ENCODE measurements at places on chromosomes 7 and 10.

GRCh38 chr10:58697691-58698090 lies 185.0 kb downstream of the BICC1 start:
- no peak for DNase-seq

DNA sequence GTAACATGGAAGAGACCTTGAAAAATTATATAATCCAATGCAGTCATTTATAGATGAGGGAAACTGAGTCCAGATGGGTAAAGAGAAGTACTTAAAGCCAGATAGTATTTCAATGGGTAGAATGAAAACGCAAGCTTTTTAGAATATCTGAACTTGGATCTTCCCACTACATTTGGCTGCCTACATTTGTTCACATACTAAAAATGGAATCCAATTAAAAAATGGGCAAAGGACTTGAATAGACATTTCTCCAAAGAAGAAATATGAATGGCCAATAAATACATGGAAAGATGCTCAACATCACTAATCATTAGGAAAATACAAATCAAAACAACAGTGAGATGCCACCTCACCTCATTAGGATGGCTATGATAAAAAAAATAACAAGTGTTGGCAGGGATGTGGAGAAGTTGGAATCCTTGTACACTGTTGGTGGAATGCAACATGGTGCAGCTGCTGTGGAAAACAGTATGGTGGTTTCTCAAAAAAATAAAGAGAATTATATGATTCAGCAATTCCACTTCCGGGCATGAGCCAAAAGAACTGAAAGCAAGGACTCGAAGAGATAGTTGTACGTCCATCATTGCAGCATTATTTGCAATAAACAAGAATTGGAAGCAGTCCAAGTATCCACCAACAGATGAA lies 188.0 kb downstream of the FRMD4A start:
- no peak for DNase-seq

DNA sequence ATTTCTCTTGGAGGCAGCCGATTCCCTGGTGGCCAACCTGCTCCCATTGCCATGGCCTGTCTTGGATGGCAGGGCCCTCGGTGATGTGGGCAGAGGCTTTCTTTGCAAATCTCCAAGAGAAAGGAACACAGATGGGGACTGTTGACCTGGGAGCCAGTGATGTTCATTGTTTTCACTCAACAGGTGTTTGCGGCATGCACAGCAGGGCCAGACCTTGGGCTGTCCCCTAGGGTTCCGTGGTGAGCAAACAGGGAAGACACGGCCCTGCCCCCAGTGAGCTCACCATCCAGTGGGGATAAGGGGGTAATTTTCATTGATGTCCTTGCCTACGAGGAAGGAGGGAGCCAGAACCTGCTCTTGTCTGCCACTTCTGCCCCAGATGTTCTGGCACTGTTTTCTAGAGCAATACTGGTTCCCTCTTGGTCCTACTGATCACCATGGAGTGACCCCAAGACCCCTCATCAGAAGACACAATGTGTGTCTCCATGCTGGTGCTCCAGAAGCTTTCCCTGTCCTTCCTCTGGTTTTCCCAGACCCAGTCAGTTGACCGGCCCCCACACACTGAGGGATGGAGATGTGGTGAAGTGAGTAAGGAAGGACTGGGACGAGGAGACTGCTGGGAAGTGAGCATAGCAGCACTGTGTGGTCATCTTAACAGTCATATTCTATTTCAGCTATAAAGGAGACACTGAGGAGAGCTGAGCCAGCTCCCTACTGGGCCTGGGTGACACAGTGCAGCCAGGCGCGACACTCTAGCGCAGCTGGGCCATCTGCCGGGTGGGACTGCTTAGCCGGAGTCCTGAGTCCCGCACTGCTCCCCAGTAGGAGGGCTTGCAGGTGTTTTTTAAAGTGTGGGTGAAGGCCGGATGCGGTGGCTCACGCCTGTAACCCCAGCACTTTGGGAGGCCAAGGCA lies 20.4 kb upstream of the FIGNL1 start:
- no peak for DNase-seq

GRCh38 chr10:133336577-133337369 lies at the start of gene CALY:
Gene CALY (minus strand): TSS chr10:133336896. CDS start chr10:133328989, 7,907 bp downstream.
- DNase-seq = no peak

DNA sequence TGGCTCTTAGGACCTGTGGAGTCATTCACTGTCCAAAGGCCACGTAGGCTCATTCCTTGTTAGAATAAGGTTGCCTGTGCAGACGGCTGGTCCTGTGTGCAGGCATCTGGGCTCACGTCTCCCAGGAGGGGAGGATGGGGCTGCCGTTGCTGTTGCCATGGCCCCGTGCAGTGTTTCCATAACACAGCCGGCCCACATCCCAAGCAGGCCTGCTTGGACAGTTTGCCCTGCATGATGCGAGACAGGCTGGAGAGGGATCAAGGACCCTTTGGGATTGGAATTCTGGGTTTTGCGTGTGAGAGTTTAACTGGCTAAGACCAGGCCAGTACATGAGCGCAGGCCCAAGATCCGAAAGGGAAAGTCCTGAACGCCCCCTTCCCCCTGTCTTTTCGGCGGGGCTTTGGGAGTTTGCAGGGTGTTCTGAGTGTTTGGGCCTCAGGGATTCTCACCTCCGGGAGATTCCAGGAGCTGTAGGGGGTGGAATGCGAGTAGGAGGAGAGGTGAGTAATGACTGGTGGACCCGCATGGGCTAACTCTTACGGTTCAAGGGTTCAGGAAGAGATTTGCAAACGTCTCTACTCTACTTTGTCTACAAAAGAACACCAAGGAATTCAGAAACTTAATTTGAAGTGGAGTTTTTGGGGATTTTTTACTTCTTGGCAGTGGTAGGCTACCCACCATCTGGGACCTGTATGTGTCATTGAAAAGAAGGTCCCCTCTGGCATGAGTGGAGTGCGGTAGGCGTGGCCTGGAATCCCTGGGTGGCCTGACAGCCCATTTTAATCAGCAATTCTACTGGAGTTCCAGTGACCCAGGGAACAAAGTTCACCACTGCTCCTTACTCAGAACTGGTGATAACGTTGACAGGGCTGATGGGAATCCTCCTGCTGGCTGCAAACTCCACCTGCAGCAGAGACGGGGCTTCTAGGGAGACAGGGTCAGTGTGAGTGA lies 125.4 kb downstream of the ITIH5 start:
- DNase-seq = no peak

DNA sequence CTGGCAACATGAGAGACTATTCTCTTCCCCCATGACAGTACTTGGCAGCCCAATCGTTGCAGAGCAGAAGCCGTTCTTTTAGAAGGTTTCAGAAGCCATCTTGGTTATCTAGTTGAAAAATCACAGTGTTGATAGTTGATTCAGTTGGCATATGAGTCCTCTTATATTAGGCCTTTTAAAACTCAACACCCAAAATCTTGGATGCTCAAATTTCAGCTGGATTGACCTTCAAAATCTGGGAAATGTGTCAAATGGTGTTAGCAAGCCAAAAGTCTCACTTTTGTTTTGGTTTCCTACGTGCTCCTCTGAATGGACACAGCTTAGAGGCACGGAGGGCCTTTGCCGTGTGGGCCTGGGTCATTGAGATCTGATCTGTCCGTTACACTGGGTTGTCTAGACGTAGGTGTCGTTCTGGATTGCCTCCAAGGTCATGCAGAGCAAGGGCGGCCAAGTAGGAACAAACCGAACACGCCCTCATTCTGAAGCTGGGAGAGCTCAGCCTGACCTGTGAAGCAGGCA lies 59.3 kb upstream of the BMPER start:
- no peak for DNase-seq

GRCh38 chr7:25854608-25855497 lies 297.1 kb upstream of the NFE2L3 start:
- no peak for DNase-seq

- DNase-seq = no peak
These were observed 50.2 kb upstream of the CALN1 start for GRCh38 chr7:72462311-72462710.

GRCh38 chr10:30510184-30510931 lies 76.4 kb downstream of the MAP3K8 start:
- DNase-seq = no peak

DNA sequence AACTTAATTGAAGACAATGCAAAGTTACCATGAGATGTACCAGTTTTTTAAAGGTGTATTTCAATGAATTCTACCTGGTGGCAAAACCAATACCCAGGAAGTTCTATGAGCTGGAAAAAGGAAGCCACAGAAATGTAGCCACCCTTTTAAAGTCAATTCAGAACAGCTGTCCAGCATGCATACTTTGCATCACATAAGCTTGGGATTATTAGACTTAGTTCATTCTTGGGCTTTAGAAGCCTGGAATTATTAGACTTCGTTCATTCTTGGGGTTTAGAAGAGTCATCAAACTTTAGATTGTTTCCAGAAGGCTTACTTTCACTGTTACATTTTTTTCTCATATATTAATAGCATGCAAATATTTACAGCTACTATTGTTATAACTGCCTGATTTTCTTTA lies 20.9 kb downstream of the SLC25A13 start:
- DNase-seq = no peak

DNA sequence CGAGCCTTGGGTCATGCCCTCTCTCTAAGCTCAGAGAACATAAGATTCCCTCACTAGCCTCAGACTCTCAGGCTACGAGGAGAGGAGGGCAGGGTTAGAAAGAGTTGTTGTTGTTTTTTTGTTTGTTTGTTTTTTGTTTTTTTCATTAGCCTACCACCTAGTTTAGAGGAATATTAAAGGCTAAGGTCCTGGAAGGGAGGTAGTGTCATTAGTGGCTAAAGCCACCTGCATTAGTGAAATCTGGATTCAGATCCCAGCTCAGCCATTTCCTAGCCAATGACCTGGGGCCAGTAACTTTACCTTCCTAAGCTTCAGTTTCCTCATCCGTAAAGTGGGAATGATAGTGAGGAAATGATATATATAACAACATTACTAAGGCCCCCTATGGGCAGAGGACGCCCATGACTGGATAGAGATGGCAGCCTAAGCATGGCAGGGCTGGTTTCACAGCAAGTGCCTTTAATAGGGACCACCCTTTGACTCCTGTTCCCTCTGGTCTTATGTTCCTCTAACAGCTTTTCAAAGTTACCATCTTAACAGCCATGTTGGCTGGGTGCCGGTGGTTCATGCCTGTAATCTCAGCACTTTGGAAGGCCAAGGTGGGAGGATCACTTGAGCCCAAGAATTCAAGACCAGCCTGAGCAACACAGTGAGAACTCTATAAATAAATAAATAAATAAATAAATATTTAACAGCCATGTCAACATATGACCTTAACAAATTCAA lies 5.1 kb downstream of the DDIT4 start:
- no peak for DNase-seq

GRCh38 chr7:39349452-39350123 lies 216.6 kb upstream of the YAE1 start:
- no peak for DNase-seq

DNA sequence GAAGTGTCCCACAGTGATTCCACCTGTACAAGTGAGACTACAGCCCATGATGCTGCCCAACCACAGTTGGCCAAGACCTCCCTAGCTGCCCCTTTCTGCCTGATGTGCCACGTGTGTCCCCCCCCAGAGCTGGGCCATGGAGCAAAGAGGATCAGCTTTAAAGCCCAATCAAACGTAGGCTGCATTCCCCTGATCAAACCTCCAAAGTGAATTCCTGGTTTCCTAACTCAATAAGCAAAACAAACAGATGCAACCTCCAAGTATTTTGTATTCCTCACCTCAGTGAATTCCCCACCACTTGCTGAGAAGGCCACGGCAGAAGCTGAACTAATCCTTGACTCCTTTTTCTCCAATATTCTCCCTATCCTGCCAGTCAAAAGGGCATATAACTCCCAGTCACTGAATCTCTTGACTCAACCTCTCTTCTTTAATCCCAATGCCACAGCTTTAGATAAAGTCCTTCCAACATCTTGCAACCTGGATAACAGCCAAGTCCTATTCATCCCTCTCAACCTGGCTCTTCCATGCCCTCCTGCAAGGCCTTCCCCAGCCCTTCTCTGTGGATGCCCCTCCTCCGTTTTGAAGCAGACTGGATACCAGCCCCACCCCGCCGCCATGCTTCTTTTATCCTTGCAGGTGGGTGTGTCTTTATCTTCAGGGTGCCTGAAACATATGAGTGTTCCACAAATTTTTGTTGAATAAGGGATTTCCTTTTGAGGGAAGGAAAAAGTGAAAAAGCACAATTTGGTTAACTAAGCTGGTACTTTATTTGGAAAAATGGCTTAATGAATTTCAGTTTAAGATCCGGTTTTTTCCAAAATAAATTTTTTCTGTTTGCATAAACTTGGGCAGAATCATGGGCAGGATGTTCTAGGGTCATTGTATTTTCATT lies 285.2 kb upstream of the MKLN1 start:
- DNase-seq = no peak

GRCh38 chr10:60910543-60910942 lies 33.4 kb downstream of the RHOBTB1 start:
- DNase-seq = no peak

- DNase-seq = no peak
These were observed 157.0 kb downstream of the ARID5B start for GRCh38 chr10:62058476-62058875.

GRCh38 chr7:133183969-133184368 lies 68.9 kb upstream of the EXOC4 start:
- DNase-seq = no peak

- no peak for DNase-seq
These were observed 94.3 kb upstream of the SORCS3 start for GRCh38 chr10:104546756-104547155.

DNA sequence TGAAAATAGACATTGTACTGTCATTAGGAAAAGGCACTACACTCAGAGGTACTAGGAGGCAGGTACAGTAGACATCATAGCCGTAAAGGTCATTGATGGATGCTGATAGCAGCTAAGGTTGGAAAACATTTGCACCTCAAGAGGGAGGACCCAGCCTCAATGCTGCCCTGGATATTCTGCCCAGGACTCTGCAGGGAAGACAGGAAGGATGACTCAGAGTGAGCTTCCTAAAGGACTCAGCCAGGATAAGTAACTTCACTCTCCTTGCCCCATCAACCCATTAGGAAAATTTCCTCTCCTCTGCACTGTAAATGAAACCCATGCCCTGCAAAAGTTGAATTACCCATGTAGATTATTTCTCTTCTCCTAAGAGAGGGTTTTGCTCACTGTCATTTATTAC lies 617.9 kb upstream of the MKI67 start:
- DNase-seq = no peak

DNA sequence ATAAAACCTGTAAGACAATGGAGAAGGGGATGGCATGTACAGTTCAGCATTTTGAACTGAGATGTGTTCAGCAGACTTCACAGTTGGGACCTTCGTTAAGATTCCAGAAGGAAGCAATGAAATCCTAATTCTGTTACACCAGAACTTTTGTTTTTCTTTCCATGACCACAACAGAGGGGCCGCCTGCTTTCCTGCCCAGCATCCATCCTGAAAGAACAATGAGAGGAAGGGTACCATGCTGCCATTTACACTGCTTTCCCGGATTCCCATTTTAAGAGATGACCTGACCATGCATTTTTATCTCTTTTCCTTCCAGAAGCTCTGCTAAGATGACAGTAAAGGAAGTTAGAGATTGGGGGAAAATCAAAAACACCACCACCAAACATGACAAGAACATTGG lies 92.7 kb downstream of the PIP4K2A start:
- DNase-seq = no peak

- DNase-seq = no peak
These were observed 75.0 kb downstream of the PDGFA start for GRCh38 chr7:444606-445005.

GRCh38 chr7:87220734-87221215 lies 1.2 kb upstream of the TMEM243 start:
- no peak for DNase-seq

GRCh38 chr10:82888809-82889455 lies 1013.9 kb downstream of the NRG3 start:
- no peak for DNase-seq

All from AML-193 (cell line).